ENCODE measurements at places on chromosomes 12 and 14.
A peak's percentile ranks its signal among the peaks of the same experiment; 100 is the strongest.

- no peak for DNase-seq
Measured at GRCh38 chr14:67916430-67916829, 96.9 kb downstream of the RAD51B start.

DNA sequence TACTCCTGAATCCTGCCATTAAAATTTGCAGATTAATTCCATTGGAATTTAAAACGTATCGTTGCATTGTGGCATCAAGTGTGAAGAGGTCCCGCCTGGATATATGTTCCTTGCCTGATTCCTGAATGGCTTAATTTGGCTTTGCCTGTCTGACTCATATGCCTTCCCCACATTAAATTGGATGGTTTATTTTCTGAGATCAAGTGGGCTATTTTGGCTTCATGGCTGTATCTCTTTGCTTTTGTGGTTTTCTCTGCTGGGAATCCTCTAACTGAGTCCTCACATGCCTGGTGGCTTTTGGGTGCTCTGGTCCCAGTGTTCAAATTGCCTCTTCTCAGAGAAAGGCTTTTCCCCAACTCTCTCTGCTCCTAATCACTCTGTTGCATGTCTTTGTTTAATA lies 127.9 kb upstream of the DYRK2 start:
- DNase-seq: no peak

DNA sequence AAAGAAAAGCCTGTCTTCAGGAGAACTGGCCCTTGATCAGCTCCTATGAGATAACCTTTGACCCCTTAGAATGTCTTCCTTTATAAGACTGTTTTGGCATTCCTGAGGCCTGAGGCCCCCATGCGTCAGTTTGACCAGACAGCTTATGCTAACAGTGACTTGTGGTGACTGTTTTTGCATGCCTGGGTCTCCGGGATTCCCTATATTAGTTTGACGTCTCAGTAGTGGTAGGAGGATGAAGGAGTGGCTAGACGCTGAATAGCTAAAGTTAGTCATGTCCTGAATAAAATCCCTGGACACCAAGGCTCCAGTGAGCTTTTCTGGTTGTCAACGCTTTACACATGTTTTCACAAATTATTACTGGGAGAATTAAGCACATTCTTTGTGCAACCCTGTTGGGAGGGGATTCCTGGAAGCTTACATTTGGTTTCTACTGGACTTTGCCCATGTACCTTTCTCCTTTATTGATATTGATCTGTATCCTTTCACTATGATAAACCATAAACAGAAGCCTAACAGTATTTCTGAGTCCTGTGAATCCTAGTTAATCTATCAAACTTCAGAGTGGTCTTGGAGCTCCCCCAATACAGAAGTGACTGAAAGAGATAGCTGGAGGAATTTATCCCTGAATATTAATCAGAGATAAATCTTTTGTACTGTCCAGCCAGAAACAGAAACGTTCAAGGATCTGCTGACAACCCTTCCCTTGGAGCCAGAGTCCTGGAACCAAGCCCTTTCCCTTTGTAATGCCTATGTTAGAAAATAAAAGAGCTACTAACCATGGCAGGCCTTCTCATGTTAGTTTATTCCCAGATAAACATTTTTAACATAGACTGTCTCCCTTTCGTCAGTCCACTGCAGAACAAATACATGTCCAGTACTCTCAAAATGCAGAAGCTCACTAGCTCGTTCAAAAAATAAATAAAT lies 479.2 kb downstream of the RPS29 start:
- no peak for DNase-seq

- DNase-seq: no peak
Measured at GRCh38 chr12:45216983-45217485, 1.1 kb downstream of the ANO6 start.

DNA sequence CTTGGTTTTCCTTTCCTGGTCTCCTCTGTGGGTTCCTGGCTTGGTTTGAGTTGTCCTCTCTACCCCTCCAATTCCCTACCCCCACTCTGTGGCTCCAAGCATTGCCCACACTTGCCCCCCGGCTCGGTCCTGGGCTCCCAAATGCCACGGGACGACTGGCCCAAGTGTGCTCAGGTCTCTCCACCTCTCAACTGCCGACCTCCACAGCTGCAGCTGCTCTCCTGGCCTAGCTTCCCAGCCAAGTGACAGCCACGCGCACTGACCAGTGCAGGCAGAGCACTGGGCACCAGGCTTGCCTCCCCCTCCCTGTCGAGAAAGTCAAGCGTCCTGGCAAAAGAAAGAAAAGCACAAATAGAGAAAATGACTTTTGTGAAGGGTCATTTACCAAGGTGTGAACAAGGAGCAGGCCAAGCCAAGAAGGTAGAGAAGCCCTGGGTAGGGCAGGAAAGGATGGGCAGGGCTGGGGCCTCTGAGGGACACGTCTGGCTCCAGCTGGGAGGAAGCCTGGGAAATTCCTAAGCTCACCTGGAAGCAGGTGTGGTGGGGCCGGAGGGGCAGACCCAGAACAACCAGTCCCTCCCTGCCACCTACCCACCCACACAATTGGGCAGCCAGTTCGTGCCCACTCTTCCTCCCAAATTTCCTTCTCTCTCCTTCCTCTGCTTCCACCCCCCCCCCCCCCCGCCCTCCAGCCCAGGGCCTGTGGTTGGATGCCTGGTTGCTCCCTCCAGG lies 1.8 kb upstream of the CEP170B start:
- no peak for DNase-seq

DNA sequence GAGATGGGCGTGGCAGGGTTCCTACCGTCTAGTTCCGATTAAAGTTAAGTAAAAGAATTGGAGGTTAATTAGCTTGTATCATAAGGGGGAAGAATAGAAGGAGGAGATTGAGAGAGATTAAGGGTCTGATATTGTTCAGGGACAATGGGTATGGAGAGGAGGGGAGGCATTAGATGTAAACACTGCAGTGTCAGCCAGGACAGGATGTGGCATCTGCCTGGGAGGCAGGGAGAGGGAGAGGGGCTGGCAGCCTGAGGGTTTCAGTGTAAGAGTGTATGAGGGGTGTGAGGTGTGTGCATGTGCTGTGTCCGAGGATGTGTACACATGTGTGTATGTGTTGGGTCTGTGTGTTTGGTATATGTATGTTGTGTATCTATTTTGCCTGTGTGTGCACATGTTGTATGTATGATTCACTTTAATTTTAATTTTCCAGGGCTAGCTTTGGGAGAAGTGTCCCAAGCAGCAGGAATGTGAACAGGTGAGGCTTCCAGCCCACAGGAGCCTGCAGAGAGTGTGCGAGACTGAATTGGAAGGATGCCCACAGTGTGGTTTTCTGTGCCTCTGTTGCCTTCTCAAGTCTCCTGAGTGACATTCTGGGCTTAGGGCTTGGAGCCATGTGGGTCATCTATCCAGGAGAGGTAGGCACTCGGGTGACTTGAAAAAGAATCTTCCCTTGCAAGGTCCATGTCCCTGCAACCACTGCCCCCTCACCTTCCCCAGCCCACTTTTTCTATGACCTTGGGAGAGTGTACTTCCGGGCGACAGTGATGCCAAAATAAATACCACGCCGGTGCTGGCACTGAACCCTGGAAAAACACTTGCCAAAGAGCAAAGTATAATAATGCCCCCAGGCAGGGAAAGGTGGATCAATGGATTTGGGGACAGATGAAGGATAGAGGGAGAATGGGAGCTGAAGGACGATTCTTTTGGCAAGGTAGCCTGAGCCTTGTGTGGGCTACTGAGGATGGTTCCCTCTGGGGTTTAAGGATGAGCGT lies 36.8 kb upstream of the DCD start:
- no peak for DNase-seq

DNA sequence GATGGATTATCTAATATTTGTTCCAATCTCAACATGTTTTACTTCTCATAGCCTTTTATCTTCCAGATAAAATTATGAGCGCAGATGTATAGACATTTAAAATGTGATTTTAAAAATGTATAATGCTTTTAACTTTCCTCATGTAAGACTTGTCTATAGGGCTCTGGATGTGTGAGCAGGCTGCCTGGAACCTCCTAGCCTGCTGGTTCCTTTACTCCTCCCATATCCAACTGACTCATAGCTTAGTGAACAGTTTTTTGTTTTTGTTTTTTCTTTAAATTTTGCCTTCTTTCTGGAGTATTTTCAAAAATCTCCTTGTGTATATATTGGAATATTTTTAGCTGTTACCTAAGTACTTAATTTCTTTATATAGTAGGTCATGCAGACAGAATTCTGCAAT lies 115.4 kb downstream of the PDE3A start:
- DNase-seq: no peak

DNA sequence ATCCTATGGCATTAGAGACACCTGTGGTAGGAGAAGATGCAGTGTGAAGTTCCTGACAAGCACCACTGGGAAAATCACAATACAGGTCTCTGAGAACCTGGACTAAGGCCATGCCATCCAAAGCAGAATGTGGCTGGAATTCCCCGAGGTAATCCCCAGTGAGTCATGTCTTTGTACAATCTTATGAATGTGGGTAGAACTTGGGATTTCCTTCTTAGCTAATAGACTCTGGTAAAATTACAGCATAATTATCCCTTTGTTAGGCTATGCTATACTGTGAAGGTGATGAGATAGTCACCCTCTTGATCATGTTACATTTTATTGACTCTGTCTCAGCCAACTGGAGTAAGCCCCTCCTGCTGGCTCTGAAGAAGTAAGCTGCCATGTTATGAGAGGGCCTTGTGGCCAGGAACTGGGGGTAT lies 224.3 kb upstream of the DCN start:
- no peak for DNase-seq

- DNase-seq: no peak
Measured at GRCh38 chr12:65834146-65834935, 10.1 kb downstream of the HMGA2 start.

GRCh38 chr12:52993558-52993869 lies 12.7 kb upstream of the EIF4B start:
- no peak for DNase-seq

DNA sequence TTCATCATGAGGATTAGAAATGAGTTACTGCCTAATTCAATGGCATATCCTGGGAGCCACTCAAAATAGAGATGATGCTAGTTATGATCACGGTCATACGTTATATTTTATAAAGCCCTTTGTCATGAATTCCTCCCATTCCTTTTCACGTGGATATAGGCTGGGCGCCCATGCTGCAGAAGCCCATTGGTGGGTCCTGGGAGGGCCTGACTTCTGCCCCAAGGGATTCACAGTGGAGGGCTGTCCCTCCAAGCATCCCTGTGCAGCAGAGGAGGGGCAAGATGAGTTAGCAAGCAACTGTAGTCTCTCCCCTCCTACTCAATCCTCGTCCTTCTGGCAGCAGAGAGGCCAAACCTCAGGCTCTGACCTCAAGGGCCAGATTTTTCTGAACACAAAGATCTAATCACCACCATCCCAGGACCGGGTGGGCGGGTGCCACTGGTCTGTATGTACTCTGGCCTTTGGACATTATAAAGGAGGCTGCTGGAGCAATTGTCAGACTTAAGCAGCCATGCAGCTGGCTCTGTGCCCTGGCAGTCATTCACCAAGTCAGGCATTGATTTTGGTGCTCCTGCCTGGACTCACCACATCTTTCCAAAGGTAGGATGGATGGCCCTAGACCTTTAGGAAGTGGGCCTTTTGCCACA lies 8.6 kb downstream of the GLTP start:
- DNase-seq: peak; percentile 14

DNA sequence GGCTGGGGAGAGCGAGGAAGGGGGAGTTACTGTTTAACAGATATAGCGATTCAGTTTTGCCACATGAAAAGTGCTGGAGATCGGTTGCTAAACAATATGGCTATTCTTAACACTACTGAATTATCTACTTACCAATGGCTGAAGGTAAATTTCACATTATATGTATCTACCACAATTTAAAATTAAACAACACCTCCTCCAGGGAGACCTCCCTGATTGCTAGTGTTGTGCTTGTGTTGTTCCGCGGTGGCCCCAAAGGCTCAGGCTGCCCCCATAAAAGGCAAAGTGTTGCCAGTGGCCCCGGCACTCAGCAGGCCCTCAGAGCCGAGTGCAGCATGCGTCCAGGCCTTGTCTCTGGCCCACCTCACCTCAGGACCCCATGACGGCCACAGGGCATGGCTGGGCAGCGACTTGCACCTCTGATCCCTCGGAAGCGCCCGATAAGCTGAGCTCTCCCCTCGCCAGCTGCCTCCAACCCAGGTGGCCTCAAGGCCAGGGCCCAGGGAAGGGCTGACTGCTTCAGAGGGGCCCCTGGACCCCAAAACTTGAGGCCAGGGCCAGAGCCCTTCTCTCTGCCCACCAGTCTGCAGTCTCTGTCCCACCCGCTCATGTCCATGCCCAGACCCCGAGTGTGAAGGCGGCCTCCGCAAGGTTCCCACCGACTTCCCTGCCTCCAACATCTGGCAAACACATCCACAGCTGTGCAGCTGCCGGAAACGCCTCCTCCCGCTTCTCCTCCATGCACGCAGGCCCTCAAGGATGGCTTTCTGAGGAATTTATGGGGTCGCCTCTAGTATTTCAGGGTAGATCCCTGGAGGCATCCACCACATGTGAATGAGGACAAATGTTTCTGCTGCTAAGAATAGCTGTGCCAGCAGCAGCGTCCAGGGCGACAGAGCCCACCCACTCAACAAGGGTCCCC lies 60.0 kb downstream of the NCOR2 start:
- DNase-seq: no peak

DNA sequence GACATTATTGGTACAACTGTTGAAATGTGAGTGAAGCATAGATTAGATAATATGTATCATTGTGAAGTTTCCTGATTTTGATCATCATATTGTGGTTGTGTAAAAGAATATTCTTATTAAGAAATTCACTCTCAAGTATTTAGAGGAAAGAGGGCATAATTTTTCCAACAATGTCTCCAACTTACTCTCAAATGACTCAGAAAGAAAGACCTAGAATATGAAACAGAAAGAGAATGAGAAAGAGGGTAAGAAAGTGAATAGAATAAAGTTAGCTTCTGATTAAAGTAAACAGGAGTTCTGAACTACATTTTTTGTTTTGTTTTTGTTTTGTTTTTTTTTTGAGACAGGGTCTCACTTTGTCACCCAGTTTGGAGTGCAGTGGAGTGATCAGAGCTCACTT lies 123.0 kb downstream of the CPNE8 start:
- DNase-seq: no peak

GRCh38 chr14:54760866-54761575 lies 141.6 kb downstream of the GCH1 start:
- DNase-seq: no peak

DNA sequence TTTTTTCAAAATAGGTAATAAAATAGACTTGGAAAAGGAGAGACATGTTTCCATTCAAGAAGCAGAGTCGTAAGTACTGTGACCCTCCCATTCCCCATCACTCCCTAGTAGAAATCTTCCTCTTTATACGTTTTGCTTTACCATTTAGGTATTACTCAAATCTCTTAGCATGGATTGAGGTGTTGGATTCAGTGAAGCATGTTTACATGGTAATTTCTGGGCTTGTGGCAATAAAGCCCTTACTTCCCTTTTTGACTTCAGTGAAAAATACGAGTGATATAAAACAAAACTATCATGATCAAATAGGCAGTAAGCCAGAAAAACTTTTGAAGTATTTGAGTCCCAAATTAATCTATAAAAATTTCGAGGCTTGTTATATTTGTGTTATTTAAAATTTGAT lies 27.4 kb downstream of the RAB21 start:
- no peak for DNase-seq

DNA sequence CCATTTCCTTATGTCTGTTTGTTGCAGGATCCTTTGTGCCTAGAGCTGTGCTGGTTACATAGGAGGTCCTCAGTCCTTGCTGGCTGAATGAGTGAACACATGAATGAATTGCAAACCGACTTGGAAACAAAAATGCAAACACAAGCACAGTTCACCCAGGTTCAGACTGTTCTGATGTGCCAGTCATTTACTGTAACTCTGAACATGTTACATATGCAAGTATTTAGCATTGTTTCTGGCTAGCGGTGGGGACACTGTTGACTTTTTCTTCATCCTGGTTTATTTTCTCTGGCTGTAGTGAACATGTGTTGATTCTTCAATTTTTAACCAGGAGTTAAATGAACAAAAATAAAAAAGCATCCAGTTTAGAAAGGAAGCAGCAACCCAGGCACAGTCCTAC lies 33.4 kb downstream of the TSPAN9 start:
- DNase-seq: no peak
